Heart left ventricle (tissue), 16 donors: ENCODE measurements at places on chromosomes 6 and 20. TPM values are rescaled to one million over a fixed set of nuclear protein-coding genes. Genes with fewer than 3 reads are reported as not detected.
A peak's percentile ranks its signal among the peaks of the same experiment; 100 is the strongest.

Gene FAM209A
- not detected for polyA plus RNA-seq

DNA sequence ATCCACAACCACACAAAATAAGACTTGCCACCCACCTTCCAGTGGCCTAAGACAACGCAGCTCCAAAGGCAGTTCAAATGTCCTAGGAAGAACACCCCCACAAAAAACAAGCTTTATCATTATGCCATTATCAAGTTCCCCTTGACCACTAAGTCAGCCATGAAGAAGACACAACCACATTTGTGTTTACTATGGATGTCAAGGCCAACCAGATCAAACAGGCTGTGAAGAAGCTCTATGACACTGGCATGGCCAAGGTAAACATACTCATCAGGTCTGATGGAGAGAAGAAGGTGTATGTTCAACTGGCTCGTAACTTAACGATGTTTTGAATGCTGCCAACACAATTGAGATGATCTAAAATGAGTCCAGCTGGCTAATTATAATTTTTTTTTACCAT, 26.1 kb downstream of the SEC63 start:
- no peak for DNase-seq
- H3K4me1 ChIP-seq: no peaks in the 10 kb centered on the region
- no peaks in the 10 kb centered on the region for H3K36me3 ChIP-seq
- H3K27ac ChIP-seq: no peak overlapping the region

Gene TUBB2B
- 1.1 TPM for polyA plus RNA-seq

Gene CRYBG1
- 0.42 TPM for polyA plus RNA-seq

DNA sequence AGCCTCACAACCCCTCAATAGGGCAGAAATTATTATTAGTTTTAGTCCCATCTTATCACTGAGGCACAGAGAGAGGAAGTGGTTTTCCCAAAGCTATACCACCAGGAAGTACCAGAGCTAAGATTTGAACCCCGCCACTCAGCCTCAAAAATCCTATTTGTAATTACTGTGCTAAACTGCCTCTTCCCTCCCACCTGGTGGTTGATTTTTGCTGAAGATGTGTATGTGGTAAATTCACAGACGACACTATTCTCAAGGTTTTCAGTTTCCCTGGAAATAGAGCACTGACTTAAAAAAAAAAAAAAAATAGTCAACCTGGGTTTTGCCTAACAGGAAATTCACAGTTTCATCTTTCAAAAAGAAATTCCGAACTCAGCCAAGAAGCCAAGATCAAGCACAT, 57.9 kb downstream of the TSHZ2 start:
- H3K36me3 ChIP-seq: no peaks in the 10 kb centered on the region
- no peak overlapping the region for H3K27ac ChIP-seq
- H3K4me3 ChIP-seq: no peak overlapping the region
- H3K27me3 ChIP-seq: no peaks in the 10 kb centered on the region

DNA sequence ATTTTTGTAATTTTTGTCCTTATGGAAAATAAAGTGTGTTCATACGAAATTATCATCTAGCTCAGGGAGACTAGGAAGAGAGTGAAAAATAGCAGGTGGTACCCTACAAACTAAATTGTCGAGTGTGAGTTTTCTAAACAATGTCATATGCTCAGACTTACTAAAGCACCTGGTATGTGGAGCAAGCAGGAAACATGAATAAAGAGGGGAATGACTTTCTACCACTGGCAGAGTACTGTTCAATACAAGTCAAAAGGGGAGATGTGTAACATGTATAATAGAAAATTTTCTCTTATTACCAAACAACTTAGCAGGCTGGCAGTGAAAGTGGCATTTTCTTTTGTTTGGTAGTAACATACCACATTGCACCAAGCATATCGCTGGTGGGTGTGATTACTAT, 36.1 kb downstream of the CTNNBL1 start:
- H3K27me3 ChIP-seq: no peaks in the 10 kb centered on the region
- H3K4me3 ChIP-seq: no peak overlapping the region
- peaks cover 8% of the 10 kb centered on the region for H3K36me3 ChIP-seq
- H3K27ac ChIP-seq: no peak overlapping the region

DNA sequence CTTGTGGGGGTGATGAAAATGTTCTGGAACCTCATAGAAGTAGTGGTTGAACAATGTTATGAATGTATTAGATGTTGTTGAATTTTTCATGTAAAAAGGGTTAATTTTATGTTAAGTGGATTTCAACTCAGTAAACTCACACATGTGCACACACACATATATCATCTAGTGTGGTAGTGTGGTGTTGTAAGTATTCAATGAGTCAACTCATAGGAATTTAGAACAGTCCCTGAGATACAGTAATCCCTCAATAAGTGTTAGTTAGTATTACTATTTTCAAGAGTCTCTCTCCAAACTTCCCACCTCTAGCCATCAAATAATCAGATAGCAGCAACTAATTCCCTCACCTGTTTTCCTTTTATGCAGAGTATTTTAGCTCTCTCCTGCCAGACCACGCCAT, 563.1 kb upstream of the JARID2 start:
- no peaks in the 10 kb centered on the region for H3K36me3 ChIP-seq
- H3K27me3 ChIP-seq: no peaks in the 10 kb centered on the region
- no peak for DNase-seq
- no peak overlapping the region for H3K4me3 ChIP-seq
- no peak overlapping the region for H3K27ac ChIP-seq

Gene GSTA4
- polyA plus RNA-seq: 9.8 TPM

- peak overlapping the region; percentile 78 for H3K4me3 ChIP-seq
- DNase-seq: no peak
- H3K27ac ChIP-seq: peak overlapping the region; percentile 94
These were observed 89.2 kb upstream of the ARID1B start for GRCh38 chr6:156687789-156688619.

DNA sequence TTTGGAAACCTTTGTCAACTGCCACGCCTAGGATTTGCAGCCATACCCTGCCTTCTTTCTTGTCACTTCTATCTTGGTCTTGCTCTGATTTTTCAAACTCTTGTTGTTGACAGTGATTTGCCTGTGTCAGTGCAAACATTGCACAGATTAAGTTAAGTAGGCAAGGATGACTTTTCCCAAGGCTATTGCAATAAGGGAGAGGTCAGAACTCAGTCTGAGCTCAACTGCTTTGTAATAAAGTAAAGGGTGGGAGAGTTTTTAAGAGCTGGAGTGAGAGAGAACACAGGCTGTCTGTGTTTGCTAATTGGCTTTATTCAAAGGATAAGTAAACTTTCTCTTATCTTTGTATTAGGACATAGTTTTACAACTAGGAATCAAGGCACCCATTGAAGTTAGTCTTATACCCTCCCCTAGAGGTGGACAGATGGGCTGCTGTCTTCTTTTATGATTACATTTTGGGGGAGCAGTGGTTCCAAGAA, 448.6 kb downstream of the PHF3 start:
- H3K4me1 ChIP-seq: no peaks in the 10 kb centered on the region
- no peaks in the 10 kb centered on the region for H3K27me3 ChIP-seq
- no peak overlapping the region for H3K4me3 ChIP-seq
- no peaks in the 10 kb centered on the region for H3K36me3 ChIP-seq
- H3K27ac ChIP-seq: no peak overlapping the region
- DNase-seq: no peak

GRCh38 chr6:78896227-78896626, 28.9 kb downstream of the IRAK1BP1 start:
- H3K4me3 ChIP-seq: no peak overlapping the region
- no peaks in the 10 kb centered on the region for H3K4me1 ChIP-seq
- no peak for DNase-seq

Gene MDFI
- 0.76 TPM for polyA plus RNA-seq
